ENCODE measurements at places on chromosomes 7 and 10.

GRCh38 chr7:130356876-130357611 is 12.4 kb downstream of the CPA5 start:
- H3K4me3 ChIP-seq, result no peak overlapping the region
- peak overlapping the region; percentile 31 for H3K27ac ChIP-seq
- H3K36me3 ChIP-seq, result no peaks in the 10 kb centered on the region
- no peak for DNase-seq

- H3K27me3 ChIP-seq, result no peaks in the 10 kb centered on the region
- no peaks in the 10 kb centered on the region for H3K4me1 ChIP-seq
- no peak for DNase-seq
- H3K36me3 ChIP-seq, result no peaks in the 10 kb centered on the region
- H3K27ac ChIP-seq, result no peak overlapping the region
- no peak overlapping the region for H3K4me3 ChIP-seq
Observed at GRCh38 chr7:31077484-31078362, 25.6 kb downstream of the ADCYAP1R1 start.

GRCh38 chr7:137628216-137628615 is 218.6 kb downstream of the DGKI start:
- DNase-seq, result no peak
- H3K36me3 ChIP-seq, result no peaks in the 10 kb centered on the region
- H3K27ac ChIP-seq, result no peak overlapping the region
- no peaks in the 10 kb centered on the region for H3K27me3 ChIP-seq

- peak overlapping the region; percentile 61 for H3K4me3 ChIP-seq
- H3K4me1 ChIP-seq, result peaks cover 23% of the 10 kb centered on the region
- DNase-seq, result no peak
- H3K27ac ChIP-seq, result peak overlapping the region; percentile 81
Observed at GRCh38 chr10:121667948-121668313, 69.7 kb upstream of the FGFR2 start.

DNA sequence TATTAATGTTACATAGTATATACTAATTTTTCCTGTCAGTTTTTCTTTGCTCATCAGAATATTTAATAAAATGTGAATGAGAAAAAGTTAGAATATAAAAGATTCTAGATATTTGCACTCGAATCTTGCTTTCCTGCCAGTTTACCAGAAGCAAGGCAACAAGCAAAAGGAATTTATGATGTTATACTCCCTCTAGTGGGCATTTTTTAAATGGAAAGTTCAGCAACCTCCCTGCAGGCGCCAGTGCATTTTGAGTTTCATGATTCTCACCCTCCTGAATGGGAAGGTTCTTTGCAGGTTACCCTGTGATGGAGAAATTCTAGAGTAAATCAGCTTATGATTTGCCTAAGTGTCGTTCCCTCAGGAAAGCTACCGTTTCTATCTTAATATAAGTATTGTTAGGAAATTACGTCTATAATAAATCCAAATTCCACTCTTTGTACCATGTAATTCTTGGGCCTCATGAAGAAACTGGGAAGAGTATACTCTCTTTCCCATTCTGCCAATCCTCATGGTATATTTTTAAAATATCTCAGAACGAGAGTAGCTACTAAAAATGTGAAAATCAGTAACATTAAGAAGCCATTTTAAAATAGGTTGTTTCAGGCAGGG is 350.0 kb downstream of the CRPPA start:
- H3K27me3 ChIP-seq, result no peaks in the 10 kb centered on the region
- no peaks in the 10 kb centered on the region for H3K36me3 ChIP-seq

DNA sequence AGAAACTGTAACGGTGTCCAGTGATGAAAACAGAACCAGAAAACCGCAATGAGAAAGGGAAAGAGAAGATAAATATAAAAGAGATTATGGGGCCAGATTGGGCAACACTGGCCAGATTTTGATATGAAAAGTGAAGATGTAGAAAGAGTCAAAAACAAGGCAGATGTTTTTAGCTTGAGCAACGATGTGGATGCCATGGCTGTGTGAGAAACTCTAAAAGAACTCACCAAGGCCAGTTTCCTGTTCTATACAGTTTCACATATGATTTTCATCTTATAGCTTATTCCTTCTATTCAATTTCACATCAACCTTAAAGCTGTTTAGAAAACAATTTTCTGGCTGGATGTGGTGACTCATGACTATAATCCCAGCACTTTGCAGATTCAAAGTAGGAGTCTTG is 36.3 kb downstream of the CSTF2T start:
- no peak overlapping the region for H3K4me3 ChIP-seq
- no peaks in the 10 kb centered on the region for H3K36me3 ChIP-seq
- H3K4me1 ChIP-seq, result peaks cover 21% of the 10 kb centered on the region
- H3K27me3 ChIP-seq, result no peaks in the 10 kb centered on the region

DNA sequence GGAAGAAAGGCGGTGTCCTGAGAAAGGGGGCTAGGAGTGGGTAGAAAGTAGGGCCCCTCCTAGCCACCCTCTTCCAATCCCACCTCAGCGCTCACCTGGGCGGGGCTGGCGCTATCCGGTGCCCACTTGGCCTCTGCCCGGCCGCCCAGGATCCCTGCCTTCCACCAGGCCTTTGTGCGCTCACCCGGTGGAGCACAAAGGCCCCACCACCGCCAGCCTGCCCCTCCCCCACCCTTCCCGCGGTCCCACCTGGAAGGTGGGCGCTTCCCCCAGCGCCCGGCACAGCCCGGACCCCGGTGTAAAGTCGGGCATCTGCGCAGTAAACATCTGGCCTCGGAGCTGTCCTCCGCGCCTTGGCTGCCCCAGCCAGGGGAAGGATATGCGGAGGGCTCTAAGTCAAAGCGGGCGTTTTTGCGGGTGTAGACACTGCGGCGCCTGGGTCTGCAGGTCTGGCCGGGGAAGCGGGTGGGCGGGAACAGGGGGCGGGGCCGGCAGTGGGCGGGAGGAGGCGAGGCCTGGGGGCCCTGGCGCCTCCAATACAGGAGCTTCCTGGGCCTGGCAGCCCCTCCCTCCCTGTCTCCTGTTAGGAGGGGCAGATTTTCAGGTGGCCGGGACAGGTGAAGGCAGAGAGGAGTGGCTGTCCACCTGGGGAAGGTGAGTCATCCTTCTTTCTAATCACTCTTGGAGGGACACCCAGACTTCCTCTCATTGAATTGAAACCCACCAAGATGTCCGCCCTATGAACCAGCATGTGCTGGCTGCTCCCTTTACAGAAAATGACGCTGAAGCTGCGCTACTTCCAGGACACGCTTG is 49.3 kb downstream of the PNLIPRP2 start:
- peaks cover 8% of the 10 kb centered on the region for H3K4me1 ChIP-seq
- no peak overlapping the region for H3K4me3 ChIP-seq
- peaks cover 9% of the 10 kb centered on the region for H3K36me3 ChIP-seq
- no peak for DNase-seq

DNA sequence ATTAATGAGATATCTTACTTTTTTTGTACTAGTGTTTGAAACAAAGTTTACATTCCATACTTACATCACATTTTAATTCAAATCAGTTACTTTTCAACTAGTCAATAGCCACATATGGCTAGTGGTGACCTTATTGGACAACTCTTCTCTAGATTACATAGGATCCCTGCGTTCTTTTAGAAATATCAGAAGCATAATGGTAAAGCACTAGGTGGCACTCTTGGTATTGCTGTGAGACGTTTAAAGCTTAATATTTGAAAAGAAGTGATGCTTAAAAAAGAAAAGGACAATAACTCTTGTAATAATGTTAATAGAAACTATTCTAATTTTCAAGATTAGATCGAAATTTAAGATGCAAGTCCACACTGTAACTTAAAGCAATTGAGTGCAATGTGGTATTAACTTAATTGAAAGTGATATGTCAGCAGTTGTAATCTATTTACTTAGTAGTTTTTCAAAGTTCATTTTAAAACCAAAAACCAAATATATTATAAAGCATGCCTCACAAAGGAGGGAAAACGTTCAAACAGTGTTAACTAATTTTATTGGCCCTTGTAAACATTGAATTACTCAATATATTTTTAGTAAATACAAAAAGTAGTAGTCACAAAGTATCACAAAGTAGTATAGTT is 339.1 kb downstream of the ATRNL1 start:
- no peak overlapping the region for H3K4me3 ChIP-seq
- no peaks in the 10 kb centered on the region for H3K36me3 ChIP-seq
- no peak for DNase-seq

GRCh38 chr10:110303681-110304080 is 1.0 kb downstream of the SMNDC1 start:
- peak overlapping the region; percentile 95 for H3K27ac ChIP-seq
- peak overlapping the region; percentile 98 for H3K4me3 ChIP-seq
- no peak for DNase-seq
- no peaks in the 10 kb centered on the region for H3K27me3 ChIP-seq
- peaks cover 39% of the 10 kb centered on the region for H3K4me1 ChIP-seq

DNA sequence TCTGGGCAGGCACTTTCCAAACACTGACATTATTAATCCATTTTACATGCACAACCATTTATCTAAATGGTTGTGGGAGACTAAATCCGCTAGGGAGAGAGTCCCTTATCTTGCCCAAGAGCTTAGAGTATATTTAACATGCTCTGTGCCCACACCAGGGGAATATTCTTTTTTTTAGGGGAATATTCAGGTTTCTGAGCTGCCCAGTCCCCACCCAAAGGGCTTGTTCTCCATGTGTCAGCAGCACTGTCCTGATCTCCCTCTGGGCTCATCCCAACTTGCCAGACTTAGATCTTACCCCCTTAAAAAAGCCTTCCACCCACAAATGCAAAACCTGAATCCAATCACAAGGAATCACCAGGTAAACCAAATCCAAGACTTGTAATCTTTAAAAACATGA is 132.1 kb downstream of the ATXN7L1 start:
- no peaks in the 10 kb centered on the region for H3K36me3 ChIP-seq

DNA sequence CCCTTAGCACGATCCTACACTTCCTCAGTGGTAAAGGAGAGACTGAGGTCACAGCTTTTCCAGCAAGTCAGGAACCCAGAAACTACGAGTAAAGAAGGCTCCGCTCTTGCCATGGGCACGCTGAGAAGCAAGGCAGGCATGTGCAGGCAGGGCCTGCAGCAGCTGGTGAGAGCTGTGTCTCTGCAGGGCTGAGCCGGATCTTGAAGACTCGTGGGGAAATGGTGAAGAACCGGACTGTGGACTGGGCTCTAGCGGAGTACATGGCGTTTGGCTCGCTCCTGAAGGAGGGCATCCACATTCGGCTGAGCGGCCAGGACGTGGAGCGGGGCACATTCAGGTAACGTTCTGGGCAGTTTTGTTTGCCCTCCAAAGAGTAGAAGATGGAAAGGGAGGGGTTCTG is 51.9 kb upstream of the ZMIZ2 start:
- H3K27ac ChIP-seq, result no peak overlapping the region
- no peak overlapping the region for H3K4me3 ChIP-seq
- peaks cover 50% of the 10 kb centered on the region for H3K36me3 ChIP-seq
- no peak for DNase-seq
- H3K4me1 ChIP-seq, result no peaks in the 10 kb centered on the region

GRCh38 chr10:80186364-80187012 is 18.8 kb downstream of the ANXA11 start:
- no peak overlapping the region for H3K4me3 ChIP-seq
- no peaks in the 10 kb centered on the region for H3K36me3 ChIP-seq
- H3K27ac ChIP-seq, result no peak overlapping the region
- no peaks in the 10 kb centered on the region for H3K27me3 ChIP-seq
- H3K4me1 ChIP-seq, result peaks cover 73% of the 10 kb centered on the region

- H3K27me3 ChIP-seq, result no peaks in the 10 kb centered on the region
- no peaks in the 10 kb centered on the region for H3K36me3 ChIP-seq
- H3K4me3 ChIP-seq, result no peak overlapping the region
Observed at GRCh38 chr7:81608748-81609382, 161.0 kb downstream of the HGF start.

DNA sequence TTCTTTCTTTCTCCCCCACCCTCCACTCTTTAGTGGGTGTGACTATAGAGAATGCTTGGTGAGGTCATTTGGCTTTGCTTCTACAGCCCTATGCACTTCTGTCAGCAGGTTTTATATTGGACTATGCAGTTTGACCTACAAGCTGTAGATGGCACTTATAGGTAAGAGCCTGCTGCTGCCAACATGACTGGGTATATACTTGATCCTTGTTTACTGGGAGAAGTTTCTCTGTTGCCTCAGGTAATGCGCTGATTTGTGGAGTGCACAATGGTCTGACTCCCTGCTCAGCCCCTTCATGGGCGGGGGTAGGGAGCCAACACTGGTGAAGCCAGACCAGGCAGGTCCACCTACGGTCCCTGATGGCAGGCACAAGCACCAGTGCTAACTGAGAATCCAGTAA is 33.7 kb upstream of the C7orf33 start:
- H3K4me3 ChIP-seq, result no peak overlapping the region
- no peaks in the 10 kb centered on the region for H3K36me3 ChIP-seq
- no peak for DNase-seq
- no peak overlapping the region for H3K27ac ChIP-seq

GRCh38 chr10:34104829-34105572 is 710.1 kb downstream of the PARD3 start:
- H3K27ac ChIP-seq, result no peak overlapping the region
- no peaks in the 10 kb centered on the region for H3K27me3 ChIP-seq
- H3K4me3 ChIP-seq, result peak overlapping the region; percentile 44
- DNase-seq, result no peak
- no peaks in the 10 kb centered on the region for H3K4me1 ChIP-seq

DNA sequence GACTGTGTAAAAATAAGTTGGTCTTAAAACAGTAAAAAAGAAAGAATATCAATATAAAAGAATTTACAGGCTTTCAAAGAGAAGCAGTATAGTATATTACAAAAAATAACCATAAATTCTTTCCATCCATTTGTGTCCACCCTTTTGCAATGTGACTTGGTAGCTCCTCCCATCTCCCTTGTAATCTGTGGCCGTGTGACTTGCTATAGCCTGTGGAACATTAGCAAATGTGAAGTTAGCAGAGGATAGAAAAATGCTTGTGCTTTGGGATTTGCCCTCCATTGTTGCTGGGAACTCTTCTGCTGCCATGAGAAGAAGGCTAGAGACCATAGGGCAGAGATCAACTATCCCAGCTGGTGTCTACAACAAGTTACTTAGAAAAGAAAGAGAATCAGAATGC is 30.2 kb downstream of the KLHL7 start:
- H3K36me3 ChIP-seq, result peaks cover 2% of the 10 kb centered on the region
- no peak overlapping the region for H3K4me3 ChIP-seq
- H3K27ac ChIP-seq, result no peak overlapping the region
- no peaks in the 10 kb centered on the region for H3K27me3 ChIP-seq

DNA sequence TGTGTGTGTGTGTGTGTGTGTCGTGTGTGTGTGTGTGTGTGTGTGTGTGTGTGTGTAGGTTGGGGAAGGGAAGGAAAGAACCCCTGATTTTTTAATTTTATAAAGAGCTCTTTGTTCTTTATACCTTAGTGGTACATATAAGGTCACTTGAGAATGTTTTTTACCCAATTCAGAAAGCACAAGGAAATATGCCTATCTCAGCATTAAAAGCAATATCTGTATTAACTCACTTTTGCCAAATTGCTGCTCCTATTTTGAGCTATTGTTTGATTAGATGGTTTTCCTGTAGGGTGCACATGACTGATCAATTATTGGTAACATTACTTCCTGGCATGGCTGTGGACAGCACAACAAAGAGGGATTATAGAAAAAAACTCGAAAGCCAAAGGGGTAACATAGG is 60.5 kb downstream of the SEMA3D start:
- DNase-seq, result no peak
- no peaks in the 10 kb centered on the region for H3K27me3 ChIP-seq
- H3K27ac ChIP-seq, result no peak overlapping the region
- no peak overlapping the region for H3K4me3 ChIP-seq
- H3K4me1 ChIP-seq, result no peaks in the 10 kb centered on the region
- H3K36me3 ChIP-seq, result no peaks in the 10 kb centered on the region

- no peaks in the 10 kb centered on the region for H3K27me3 ChIP-seq
- DNase-seq, result no peak
- no peak overlapping the region for H3K4me3 ChIP-seq
- no peaks in the 10 kb centered on the region for H3K4me1 ChIP-seq
- no peak overlapping the region for H3K27ac ChIP-seq
Observed at GRCh38 chr7:123579416-123579815, 21.8 kb upstream of the NDUFA5 start.

GRCh38 chr10:87798082-87798481 is 19.9 kb downstream of the ATAD1 start:
- H3K36me3 ChIP-seq, result no peaks in the 10 kb centered on the region
- no peaks in the 10 kb centered on the region for H3K27me3 ChIP-seq
- no peak for DNase-seq
- H3K27ac ChIP-seq, result no peak overlapping the region
- H3K4me1 ChIP-seq, result peaks cover 4% of the 10 kb centered on the region
